ENCODE measurements at places on chromosomes 11 and 22.

GRCh38 chr11:72798361-72798760, 4.5 kb upstream of the STARD10 start:
- DNase-seq, result no peak

- no peak for DNase-seq
Measured at GRCh38 chr22:44894321-44894720, 115.5 kb downstream of the PHF21B start.

- DNase-seq, result no peak
Measured at GRCh38 chr11:119506436-119506835, 83.5 kb upstream of the THY1 start.

- no peak for DNase-seq
Measured at GRCh38 chr11:123517559-123518364, 87.7 kb downstream of the GRAMD1B start.

DNA sequence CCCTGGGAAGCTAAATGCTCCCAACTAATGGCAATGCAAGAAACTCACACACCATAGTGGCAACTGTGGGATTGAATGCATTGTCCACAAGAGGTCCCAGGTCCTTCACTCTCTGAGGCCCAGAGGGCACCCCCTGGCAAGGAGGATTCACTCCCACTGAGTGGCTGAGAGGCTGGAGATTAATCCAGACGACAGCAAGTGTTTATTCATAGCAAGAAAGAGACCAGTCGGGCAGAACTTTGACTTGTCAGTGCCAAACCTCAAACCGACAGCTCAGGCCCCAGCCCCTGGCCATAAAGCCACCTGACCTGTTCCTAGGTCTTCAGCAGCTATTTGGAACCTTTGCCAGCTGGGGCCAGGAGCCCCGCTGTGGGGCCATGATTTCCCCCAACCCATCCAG, 54.5 kb upstream of the MPEG1 start:
- no peak for DNase-seq

GRCh38 chr11:57303990-57304579, 20.7 kb downstream of the TNKS1BP1 start:
- DNase-seq, result no peak

- DNase-seq, result no peak
Measured at GRCh38 chr11:2451336-2451735, 6.5 kb downstream of the KCNQ1 start.

- DNase-seq, result no peak
Measured at GRCh38 chr22:20968281-20968977, 1.4 kb downstream of the AIFM3 start.

GRCh38 chr22:47976219-47976618, 1213.8 kb downstream of the TBC1D22A start:
- no peak for DNase-seq

- no peak for DNase-seq
Measured at GRCh38 chr11:41897991-41898390, 438.5 kb upstream of the LRRC4C start.

GRCh38 chr11:118522571-118523072, 4.7 kb upstream of the TTC36 start:
- DNase-seq, result no peak
